ENCODE measurements at places on chromosomes 4 and X.

DNA sequence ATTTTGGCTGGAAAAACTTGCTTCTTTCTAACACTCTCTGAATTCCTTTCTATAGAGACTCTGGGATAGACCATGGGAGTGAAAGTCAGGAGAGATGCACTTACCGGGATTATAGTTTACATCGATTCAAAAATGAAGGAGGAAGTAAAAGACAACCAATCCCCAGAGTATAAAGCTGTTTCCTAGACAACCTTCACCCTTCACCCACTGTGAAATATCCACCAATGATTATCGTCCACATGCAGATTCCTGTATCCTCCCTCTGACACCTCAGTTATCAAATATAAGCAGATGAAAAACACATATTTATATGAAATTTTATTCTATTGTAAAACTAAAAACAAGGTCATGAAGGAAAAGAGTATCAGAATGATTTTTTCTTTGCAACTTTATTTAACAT, 258.8 kb upstream of the GK2 start:
- DNase-seq: no peak

DNA sequence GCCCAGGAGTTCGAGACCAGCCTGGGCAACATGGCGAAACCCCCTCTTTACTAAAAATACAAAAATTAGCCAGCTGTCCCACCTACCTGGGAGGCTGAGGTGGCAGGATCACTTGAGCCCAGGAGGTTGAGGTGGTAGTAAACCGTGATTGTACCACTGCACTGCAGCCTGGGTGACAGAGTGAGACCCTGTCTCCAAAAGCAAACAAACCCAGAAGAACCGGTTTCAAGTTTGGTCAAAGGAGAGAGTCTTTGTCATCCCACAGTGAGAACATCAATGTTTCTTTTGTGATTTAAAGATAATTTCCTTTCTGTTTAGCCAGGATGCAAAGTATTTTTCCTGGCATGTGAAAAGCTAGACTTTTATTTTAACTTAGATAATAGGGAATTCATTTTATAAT, 26.7 kb downstream of the PDK3 start:
- DNase-seq: no peak

DNA sequence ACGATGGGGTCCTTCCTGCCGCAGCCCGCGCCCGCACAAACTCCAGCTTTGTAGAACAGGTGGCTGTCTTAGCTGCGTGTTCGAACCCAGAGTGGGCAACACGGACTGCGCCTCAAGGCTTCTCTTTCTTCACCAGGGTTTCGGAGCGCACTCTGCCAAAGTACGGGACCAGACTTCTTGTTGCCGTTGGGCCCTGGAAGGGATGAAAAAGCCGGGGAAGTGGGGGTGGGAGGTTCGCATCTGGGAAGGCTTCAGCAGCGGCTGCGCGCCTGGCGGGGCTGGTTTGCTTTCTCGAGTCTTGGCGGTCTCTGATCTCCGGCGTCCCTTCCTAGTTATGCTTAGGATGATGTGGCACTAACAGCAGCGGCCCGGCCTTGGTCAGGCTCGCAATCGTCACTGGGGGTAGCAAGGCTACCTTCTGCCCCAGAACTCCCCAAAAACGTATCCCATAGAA, 673 bp downstream of the PARM1 start:
- DNase-seq: no peak

GRCh38 chr4:119113033-119113655, 22.5 kb upstream of the MYOZ2 start:
- DNase-seq: no peak

DNA sequence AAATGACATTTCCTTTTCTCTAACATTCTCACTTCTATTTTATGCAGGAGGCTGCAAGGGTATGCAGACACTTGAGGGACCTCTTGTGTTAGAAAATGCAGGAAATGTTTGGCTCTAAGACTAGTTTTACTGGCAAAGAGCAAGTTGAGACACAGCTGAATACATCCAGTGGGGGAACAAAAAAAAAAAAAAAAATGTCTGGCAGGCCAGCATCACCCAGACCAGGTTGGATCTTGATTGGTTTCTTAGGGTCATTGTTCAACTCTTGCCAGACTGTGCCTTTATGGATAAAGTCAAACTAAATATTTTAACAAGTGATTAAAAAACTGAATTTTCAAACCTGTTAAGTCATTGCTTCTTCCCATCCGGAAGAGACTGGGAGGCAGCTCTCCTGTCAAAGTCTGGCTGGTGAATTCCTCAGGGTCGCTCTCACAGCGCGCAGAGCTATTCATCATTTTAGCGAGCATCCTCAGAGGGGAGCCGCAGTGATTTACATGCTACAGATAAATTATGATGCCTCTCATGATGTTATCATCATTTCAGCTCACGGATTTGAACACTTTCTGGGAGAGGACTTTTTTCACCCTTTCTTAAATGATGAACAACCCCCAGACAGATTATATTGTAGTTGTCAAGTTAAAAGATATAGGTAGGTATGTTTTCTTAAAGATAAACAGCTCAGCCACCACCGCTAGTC, 23.6 kb upstream of the PACRGL start:
- DNase-seq: no peak

DNA sequence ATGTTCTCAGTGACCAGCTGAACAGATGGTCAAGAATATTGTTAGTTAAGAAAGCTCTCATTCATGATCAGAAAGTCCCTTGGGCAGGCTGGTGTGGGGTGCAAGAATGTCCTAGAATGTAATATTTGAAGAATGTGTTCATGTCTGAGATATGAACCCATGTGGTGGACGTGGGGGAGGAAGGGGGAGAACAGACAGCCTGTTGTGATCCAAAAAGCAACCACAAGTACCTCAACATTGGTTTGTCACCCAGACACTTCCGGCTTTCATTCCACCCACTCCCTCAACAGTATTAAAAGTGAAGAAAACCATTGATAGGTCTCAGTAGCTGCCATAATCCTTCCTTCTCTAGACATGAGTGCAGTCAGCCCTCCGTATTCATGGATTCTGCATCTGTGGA, 82.2 kb downstream of the MAML3 start:
- peak; percentile 74 for DNase-seq

GRCh38 chr4:183139972-183140570, 41.0 kb downstream of the WWC2 start:
- no peak for DNase-seq

DNA sequence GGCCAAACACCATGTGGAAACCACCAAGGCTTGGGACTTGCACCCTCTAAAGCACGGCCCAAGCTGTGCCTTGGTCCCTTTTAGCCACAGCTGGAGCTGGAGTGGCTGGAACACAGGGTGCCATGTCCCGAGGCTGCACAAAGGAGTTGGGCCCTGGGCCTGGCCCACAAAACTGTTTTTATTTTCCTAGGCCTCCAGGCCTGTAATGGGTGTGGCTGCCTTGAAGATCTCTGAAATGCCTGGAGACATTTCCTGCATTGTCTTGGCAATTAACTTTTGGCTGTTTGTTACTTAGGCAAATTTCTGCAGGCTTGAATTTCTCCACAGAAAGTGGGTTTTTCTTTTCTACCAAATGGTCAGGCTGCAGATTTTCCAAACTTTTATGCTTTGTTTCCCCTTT, 55.7 kb downstream of the IL15 start:
- DNase-seq: no peak

All from NCI-H524 (cell line).